ENCODE measurements at places on chromosomes 3 and 15.

DNA sequence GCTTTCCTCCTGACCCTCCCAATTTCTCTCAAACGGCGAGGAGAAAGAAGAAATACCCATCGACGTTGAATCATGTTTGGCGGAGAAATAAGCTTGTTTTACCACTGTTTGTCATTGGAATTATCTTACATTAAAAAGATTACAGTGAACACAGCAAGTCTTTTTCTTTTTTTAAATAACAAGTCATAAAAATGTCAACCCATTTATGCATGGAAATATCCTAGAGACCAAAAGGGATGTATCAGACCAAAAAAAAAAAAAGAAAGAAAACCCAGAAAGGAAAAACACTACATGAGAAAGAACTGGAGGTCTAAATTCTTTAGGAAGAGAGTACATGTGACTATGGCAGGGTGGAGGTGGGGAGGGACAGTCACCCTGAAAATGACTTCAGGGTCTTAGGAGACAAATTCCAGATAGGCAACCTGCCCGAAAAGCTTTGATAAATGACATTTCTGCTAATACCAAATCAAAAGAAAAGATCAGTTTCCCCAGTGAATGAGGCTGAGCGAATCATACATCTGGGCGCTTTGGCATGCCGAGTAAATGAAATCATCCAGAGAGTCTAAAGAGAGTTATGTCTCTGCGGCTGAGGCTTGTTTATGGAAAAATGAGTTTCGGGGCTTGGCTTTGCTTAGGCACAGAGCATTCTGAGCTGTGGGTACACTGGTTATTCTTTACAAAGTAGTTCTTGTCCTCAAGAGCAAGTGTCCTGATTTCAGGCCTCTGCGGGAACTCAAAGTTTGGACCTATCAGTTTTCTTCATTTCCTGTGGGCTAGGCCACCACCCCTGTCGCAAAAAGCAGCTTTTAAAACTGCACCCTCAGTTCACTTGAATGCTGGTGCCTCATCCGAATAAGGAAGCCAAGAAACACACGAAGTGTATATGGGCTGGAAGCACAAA lies 110.1 kb upstream of the TGFBR2 start:
- no peak for DNase-seq

- no peak for DNase-seq
Observed at GRCh38 chr3:77427528-77427927, 387.6 kb downstream of the ROBO2 start.

DNA sequence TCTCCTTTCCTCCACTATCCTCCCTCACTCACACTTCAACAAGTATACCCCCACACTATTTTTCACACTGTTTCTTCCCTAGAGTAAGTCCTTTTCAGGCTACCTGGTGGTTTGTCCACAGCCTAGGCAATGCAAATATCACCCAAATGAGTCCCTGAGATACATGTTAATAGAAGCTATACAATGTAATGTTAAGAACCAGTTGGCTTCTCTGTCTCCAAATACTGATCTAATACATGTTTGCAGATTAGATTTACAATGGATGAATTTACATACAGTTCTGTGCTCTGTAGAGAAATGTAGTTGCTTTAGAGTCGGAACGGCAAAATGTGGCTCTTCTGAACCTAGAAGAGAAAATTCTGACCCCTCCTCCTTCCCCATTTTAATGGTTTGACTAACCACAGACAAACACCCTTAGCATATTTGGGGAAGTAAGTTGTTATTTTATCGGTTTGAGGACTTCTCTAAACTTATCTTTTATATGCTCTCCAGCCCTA lies 63.6 kb upstream of the MBNL1 start:
- DNase-seq: no peak

DNA sequence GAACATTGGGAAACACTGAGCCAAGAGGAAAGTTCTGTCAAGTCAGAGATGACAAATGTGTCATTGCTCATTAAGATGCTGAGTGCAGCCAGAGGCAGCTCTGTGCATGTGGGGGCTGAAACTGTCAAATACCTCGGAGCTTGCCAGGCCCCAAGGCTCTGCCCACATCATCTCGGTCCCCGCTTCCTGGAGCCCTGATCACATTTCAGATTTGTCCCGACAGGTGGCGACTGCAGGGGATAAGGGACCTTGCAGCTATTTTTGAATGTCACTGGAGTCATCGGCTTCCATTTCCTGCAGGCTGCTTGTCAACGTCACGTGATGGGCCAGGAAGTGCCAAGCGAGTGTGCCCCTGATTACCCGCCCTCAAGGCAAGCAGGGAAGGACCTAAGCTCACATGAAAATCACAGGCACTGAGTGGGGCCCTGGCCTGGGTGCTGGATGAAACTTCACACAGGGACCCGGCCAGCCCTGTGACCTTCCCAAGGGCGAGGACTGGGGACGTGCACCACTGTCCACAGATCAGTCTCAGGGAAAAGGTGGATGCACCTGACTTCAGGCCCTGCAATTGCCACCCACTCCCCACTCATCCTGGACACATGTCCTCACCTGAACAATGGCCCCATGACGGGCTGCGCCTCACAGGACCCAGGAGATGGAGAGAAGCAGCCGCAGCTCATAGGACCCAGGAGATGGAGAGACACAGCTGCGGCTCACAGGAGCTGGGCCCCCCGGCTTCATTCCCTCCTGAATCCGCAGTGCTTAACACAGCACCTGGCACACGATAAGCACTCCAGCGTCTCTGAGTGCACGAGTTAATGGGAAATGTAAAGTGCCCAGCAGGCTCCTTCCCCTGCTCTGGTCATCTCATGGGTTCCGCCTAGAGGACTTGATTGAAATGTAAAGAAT lies 73.4 kb downstream of the NUP210 start:
- peak; percentile 54 for DNase-seq

DNA sequence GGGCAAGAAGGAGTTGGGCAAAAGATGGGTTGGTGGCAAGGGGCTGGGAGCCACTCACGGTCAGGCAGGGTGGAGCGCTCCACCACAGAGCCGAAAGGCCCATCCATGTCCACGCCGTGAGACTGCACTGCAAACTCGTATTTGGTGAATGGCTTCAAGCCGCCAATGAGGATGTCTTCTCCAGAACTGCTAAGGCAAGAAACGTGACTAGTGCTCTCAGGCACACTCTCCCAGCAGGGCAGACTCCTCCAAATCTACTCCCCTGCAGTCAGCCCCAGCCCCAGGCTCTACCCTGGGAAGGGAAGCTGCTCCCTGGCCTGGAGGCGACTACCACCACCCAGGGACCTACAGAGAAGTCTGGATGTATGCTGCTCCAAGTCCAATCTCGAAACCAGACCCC lies 11.4 kb upstream of the IGDCC3 start:
- DNase-seq: no peak

DNA sequence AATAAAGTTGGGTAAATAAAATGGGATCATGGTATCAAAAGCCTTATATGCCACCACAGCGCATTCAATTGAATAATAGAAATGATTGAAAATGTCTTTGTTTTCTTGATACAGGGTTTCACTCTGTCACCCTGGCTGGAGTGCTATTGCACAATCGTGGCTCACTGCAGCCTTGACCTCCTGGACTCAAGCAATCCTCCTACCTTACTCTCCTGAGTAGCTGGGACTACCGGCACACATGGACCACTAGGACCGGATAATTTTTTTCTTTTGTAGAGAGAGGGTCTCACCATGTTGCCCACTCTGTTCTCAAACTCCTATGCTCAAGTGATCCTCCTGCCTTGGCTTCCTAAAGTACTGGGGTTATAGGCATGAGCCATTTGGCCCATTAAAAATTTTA lies 33.8 kb upstream of the BBX start:
- no peak for DNase-seq

DNA sequence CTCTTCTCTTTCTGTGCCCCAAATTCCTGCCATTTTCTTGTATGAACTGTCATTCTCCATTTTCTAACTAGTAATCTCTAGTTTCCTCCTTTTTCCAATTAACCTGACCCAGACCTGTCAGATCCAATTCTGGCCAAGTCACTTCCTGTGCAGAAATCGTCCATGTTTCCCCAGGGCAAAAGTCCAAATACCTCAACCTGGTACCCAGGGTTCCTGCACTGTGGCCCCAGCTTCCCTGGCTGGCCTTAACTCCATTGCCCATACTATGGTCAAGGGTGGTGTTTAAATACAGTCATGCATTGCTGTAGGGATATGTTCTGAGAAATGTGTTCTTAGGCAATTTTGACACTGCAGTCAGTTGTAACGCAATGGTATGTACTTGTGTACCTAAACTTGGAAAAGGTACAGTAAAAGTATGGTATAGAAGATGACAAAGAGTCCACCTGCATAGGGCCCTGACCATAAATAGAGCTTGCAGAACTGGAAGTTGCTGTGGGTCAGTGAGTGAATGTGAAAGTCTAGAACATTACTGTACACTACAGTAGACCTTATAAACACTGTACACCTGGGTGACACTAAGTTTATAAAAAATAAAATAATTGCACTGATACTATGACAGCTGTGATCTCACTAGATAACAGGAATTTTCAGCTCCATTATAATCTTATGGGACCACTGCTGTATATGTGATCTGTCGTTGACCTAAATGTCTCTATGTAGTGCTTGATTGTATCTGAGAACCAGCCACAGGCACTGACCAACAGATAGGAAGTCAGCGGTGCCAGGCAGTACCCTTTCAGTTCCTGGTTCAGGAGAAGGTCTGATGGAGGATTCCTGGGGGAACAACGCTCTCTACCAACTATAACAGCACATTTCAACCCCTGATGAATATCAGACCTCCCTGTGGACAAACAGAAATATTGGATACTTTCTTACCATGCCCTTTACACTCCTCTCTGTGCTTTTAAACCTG lies 336.1 kb upstream of the PROK2 start:
- no peak for DNase-seq

DNA sequence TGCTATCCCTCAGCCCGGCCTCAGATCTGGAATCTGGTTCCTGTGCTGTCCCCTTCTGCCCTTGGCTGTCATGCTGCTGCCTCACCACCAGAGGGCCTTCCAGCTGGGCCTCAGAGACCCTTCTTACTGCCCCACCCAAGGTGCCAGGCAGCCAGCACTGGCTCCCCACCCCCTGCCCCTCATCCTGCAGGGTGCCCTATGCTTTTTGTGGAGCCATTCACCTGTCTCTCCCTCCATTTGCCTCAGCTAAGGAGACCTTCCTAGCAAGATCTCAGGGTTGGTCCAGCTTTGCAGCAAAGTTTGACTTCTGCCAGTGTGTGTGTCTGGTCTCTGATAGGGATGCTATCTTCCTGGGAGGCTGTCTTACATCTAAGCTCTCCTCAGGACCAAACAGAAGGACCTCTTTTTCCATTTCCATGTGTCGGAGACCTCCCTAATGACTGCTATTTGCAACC lies 1.9 kb upstream of the VWA5B2 start:
- DNase-seq: peak; percentile 33

Data from activated CD4-positive, alpha-beta T cell treated with anti-CD3 and anti-CD28 coated beads, Interleukin-2, amount 50 U/mL, for 24 hours (primary cell).